Esophagus muscularis mucosa (tissue), 4 donors: ENCODE measurements at places on chromosomes 11 and 22.

GRCh38 chr22:49087198-49087597 is 740.5 kb downstream of the BRD1 start:
- no peak for DNase-seq

DNA sequence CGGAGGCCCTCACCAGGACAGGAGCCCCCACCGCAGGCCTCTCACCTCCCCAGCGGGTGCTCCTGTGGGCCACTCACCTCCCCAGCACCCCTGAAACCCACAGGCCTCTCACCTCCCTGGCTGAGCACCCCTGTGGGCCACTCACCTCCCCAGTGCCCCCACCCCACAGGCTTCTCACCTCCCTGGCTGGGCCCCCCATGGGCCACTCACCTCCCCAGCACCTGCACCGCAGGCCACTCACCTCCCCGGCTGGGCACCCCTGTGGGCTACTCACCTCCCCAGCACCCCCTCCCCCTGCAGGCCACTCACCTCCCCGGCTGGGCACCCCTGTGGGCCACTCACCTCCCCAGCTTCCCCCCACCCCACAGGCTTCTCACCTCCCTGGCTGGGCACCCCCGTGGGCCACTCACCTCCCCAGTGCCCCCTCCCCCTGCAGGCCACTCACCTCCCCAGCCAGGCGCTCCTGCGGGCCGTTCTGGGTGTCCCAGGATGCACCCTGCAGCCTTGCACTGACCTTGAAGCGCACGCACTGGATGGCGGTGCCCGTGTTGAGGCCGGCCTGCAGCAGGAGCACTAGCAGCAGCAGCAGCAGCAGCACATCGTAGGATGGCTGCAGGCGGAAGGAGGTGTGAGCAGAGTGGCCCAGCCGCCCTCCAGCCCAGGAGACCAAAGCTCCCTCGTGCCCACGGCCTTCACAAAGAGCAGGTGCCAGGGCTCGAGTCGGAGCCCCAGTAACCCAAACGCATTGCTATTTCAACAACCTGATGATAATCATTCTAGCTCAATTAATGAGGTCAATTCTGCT is 5.7 kb upstream of the TTLL8 start:
- no peak for DNase-seq

- no peak for DNase-seq
Observed at GRCh38 chr11:94794287-94795168, 26.4 kb downstream of the AMOTL1 start.

DNA sequence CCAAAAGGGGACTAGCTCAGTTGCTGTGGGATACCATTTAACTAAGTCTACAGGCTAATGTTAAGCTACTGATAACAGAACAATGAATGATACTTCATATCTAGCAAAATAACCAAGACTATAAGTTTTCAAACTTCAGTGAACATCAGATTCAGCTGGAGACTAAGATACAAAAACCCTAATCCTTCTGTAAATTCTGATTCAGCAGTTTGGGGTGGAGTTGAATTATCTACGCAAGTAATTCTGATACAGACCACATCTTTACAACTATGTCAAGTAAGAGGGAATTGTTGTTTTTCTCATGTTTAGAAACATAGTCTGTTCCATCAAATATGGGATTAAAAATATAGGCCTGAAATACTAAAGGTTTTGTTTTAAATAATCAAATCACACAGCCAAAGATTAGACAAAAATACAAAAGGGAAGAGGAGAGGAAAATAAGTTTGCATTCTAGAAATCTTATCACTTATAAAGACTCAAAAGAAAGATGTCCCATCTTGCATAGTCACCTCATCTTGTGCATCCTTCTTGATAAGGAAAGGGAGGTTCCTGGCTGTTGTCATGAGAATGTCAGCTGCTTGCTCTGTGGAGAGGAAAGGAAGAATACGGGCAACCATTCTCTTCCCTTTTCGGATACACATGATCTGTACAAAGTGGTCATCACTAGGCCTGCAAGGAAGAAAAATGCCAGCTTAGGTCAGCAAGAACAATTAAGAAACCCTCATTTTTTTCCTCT is 21.4 kb downstream of the PATL1 start:
- DNase-seq: no peak

- no peak for DNase-seq
Observed at GRCh38 chr11:2827256-2827655, 58.3 kb downstream of the CDKN1C start.

DNA sequence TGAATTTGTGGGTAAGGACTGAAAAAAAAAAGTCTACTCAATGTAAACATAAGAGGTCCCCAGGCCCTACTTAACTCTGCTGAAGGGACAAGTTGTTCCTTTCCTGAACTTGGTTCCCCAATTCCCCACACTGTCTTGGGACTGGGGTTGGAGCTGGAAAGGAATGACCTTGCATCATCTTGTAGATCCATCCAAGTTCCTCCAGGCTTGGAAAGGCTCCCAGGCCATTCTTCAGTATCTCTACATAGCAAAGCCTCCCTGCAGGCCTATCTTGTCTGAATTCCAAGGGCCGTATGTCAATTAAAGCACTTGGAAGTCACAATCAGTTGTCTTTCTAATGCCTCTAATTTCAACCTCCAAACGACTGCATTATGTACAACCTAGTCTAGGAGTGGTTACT is 361.2 kb downstream of the TMEM135 start:
- DNase-seq: no peak

DNA sequence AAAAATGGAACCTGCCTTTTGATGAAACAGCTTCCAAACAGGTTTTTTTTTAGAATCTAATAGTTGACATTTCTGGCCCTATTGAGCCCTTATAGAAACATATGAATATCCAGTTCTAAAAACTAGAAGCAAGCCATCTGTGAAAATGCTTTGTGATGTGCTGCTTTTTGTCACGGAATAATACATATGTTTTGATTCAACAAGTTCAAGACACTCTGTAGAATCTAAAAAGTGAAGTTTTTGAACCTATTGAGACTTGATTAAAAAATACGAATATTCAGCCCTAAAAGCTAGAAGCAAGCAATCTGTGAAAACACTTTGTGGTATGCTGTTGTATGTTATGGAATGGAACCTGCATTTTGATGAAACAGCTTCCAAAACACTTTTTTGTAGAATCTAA is 106.7 kb upstream of the VPREB1 start:
- DNase-seq: no peak

DNA sequence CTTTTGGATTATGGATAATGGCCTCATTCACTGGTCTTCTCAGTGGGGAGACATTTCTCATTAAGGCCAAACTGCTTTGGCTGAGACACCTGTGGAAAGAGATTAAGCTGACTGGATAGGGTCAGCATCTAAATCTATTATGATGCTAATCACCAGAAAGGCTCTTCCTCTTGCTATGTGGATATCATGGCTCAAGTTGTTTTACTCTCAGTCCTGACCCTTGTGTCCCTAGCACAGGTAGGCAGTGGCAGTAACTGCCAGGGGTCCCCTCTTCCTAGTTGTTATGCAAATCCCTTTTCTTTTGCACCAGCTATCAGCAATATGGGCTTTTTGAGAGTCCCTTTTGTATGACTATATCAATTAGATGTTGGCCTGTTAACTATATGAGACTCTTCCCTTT is 335.7 kb upstream of the PLET1 start:
- DNase-seq: no peak
